Stimulated activated CD4-positive, alpha-beta T cell treated with anti-CD3 and anti-CD28 coated beads, Interleukin-1b, Interleukin-23, amount 100 ng/mL, for 48 hours (primary cell): ENCODE measurements at places on chromosomes 16 and 17.
A peak's percentile ranks its signal among the peaks of the same experiment; 100 is the strongest.

GRCh38 chr16:12891836-12892235 lies 9.6 kb upstream of the SHISA9 start:
- no peak for DNase-seq

DNA sequence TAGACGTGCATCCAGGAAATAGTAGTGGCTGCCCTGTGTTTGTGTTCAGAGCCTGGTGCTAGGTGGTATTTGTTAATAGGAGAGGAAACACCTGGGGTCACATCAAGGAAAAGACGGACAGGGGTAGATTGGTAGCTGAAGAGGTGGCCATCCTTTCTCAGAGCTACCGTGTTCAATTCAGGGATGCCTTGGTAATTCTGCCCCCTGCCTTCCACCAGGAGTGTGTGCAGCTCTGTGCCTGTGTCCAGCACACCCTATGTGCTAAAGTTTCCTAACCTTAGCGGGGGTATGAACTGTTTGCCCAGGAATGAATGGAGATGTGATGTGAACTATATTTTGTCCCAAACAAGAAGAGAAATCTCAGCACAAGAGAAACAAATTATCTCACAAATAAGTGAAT lies 174.1 kb upstream of the MPHOSPH6 start:
- DNase-seq = no peak

- DNase-seq = no peak
These were observed 27.8 kb upstream of the ITGA3 start for GRCh38 chr17:50027881-50028735.

DNA sequence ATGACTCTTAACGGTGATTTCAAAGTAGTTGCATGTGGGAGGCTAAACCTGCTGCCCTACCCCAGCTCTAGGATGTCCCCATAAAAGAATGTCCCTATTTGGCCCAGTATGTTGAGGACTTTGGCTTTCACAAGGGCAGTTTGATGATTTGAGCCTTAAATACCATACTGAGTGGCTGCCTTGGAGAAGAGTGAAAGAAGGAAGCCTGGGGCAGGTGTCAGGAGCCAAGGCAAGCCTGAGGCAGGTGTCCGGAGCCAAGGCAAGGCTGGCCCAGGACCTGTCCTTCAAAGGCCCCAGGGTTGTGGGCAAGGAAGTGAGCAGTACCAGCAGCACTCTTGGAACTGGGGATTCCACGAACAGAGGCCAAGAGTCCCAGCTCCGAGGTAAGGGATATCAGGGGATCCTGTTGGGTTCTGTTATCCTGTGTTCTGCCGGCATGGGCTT lies 18.6 kb downstream of the ST6GALNAC2 start:
- DNase-seq = no peak

- DNase-seq = no peak
These were observed 33.3 kb upstream of the FOXF1 start for GRCh38 chr16:86476956-86477534.

DNA sequence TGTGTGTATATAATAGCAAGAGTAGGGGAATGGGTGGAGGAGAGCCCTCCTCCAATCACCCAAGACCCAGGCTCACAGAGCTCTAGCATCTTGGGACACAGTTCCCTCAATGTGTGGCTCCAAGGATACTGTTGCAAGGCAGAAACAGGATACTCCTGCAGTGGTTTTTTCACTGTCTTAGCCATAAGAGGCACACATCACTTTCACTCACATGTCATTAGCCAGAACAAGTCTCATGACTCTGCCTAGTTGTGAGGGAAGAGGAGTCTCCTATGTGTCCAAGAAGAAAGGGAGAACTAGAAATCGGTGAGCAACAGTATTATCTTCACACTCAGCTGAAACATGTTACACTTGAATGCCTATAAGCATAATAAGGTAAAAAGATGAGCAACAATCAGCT lies 11.1 kb upstream of the NUDT7 start:
- DNase-seq = no peak

DNA sequence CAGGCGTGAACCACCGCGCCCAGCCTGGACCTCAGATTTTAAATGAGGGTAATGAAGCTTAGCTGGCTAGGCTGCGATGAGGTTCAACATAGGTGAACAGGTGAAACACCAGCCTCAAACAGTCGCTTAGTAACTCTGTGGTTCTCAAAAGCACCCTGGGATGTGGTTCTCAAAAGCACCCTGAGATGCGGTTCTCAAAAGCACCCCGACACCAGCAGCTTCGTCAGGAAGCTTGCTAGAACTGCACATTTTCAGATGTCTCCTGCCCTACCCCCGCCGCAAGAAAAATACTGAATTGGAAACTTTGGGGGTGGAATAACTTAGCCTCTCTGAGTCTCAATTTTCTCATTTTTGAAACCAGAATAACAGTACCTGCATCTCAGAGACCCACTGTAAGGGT lies 86.7 kb upstream of the XYLT1 start:
- no peak for DNase-seq

DNA sequence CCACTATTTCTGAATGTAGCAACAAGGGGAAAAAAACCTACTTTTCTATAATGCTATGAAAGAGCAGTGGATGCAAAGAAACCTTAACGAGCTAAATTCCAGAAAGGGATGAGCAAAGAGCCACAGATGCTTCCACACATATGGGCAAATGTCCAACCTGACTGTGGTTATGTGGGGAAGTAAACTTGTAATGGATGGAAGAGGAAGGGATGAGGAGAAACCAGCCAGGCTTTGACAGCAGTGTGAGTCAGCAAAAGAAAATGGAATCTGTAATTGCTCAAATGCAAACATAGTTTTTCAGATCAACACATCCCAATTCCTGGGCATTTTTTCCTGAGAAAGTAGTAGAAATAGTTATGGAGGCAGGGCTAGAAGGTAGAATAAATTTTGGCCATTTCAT lies 204.8 kb upstream of the CPHXL start:
- DNase-seq = no peak

GRCh38 chr17:48259694-48260291 lies 152.2 kb downstream of the SNX11 start:
- no peak for DNase-seq

DNA sequence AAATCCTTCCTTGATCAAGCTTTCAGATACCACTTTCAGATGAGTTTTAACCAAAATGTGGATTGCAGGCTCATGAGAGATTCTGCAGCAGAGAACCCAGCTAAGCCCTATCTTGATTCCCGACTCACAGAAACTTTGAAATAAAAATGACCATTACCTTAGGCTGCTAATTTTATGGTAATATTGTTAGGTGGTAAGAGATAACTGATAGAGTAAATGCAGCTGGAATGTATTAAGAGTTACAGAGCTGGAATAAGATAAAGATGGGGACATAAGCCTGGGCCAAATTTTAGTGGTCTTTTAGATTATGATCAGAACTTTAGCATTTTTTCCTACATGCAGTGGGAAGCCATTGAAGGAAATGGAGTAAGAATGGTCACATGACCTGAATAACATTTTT lies 1074.0 kb downstream of the CDH11 start:
- no peak for DNase-seq

- DNase-seq = no peak
These were observed 381.5 kb downstream of the CPPED1 start for GRCh38 chr16:12422233-12422632.

DNA sequence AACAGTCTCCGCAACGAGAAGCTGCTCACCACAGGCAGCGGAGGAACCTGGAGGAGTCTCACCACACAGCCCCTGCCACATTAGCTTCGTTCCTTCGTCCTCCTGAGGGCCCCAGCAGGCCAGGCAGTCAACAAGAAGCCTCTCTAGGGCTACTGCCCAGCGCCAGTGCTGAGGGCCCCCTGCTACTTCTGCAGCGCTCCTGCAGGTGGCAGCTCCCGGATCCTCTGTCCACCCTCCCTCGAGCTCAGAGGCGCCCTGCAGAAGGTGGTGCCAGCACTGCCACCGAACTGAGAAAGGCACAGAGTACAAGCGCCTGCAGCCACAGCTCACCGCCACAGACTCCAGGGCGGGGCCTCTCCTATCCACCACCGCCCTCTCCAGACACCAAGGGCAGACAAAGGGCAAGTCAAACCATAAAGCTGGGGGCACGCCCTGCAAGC lies 27.3 kb downstream of the KDM8 start:
- peak; percentile 75 for DNase-seq

GRCh38 chr16:76653390-76654026 lies 376.3 kb downstream of the CNTNAP4 start:
- DNase-seq = no peak

- no peak for DNase-seq
These were observed 17.9 kb upstream of the TRPV3 start for GRCh38 chr17:3575511-3575910.

- no peak for DNase-seq
These were observed 69.0 kb downstream of the PLXDC1 start for GRCh38 chr17:39082482-39082881.

DNA sequence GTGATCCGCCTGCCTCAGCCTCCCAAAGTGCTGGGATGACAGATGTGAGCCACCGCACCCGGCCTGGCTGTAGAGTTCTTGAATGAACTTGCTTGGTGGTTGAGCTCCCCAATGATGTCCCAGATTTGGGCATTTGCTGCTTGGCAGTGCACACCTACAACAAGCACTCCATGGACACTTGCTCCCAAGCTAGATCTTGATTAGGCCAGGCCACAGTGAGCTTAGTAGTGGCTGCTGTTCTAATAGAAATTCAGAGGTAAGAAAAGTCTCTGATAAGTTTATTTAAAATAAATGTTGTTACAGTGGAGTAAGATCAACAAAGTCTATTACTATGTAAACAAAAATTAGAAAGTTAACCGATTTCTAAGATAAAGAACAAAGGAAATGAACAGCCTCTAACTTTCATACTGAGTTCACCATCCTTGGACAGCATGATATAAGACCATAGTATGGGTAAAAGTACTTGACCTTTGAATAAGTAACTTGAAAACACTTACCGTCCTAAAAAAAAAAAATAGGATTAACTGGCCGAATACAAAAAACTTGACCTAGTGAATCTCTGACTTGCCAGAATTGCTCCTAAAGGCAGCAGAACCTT lies 951 bp downstream of the TMED6 start:
- DNase-seq = no peak

GRCh38 chr17:75486151-75486550 lies 29.2 kb downstream of the CASKIN2 start:
- DNase-seq = no peak

DNA sequence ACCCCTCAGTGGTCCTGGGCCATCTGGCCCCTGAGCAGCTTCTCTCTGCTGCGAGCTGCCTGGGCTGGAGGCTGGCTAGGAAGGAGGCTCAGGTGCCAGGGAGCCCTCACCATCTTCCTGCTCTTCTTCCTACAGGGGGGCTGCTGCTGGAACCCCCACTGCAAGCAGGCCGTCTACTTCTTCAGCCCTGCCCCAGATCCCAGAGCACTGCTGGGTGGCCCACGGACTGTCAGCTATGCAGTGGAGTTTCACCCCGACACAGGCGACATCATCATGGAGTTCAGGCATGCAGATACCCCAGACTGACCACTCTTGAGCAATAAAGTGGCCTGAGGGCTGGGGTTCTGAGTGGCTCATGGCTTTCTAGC lies 46.1 kb downstream of the PRMT7 start:
- DNase-seq = no peak

GRCh38 chr17:74011966-74012365 lies 191.5 kb upstream of the RPL38 start:
- no peak for DNase-seq

- no peak for DNase-seq
These were observed 151.0 kb upstream of the RBL2 start for GRCh38 chr16:53282975-53283946.

- no peak for DNase-seq
These were observed 385.9 kb upstream of the ZFHX3 start for GRCh38 chr16:73433731-73434307.

DNA sequence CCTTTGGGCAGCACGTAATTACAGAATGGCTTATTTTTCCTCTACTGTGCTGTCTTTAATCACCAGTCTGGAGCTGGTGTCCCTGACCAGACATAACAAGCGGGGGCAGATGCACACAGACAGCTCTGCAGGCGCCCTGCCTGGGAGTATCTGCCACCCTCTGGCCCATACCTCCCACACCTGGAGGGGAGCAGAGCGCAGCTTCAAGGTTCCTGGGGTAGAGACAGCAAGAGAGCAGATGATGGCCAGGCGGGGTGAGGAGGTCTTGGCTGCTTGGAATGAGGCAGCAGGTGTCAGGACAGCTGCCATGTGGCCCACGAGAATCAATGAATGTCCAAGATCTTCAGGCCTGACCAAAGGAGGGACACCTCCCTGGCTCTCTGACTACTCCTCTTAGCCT lies 23.8 kb downstream of the TMEM94 start:
- no peak for DNase-seq

DNA sequence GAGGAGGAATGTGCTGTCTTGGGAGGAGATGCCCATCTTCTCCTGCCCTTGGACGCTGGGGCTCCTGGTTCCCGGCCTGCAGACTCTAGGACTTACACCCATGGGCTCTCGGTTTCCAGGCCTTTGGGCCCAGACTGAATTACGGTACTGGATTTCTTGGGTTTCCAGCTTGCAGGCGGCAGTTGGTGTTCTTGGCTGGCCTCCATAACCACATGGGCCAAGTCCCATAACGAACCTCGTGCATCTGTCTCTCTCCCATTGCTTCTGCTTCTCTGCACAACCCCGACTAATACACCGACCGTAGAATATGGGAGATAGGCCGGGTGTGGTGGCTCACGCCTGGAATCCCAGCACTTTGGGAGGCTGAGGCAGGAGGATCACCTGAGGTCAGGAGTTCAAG lies 162.6 kb downstream of the SDK2 start:
- DNase-seq = no peak

- DNase-seq = no peak
These were observed 35.7 kb upstream of the METTL9 start for GRCh38 chr16:21563676-21564075.

GRCh38 chr17:64571746-64572145 lies 65.0 kb downstream of the CEP95 start:
- DNase-seq = no peak
